ENCODE measurements at places on chromosomes 11 and 22. TPM values are rescaled to one million over a fixed set of nuclear protein-coding genes. Genes with fewer than 3 reads are reported as not detected.

GRCh38 chr11:108092134-108092533 is 29.2 kb upstream of the ACAT1 start:
- no peak for DNase-seq

DNA sequence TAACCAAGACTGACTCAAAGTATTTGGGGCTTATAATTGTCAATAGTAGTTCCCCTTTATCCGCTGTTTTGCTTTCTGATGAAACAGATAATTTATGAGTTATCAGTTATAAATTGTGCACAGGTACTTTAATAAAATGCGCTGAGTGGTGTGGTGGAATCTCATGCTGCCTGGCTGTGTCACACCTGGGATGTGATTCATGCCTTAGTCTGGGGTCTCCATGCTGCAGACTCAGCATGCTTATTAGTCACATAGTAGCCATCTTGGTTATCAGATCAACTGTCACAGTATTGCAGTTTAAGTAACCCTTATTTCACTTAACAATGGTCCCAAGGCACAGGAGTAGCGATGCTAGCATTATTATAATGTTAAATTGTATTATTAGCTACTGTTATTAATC is 995.2 kb downstream of the NTM start:
- DNase-seq = no peak

- DNase-seq = no peak
Observed at GRCh38 chr11:83255366-83255765, 30.8 kb downstream of the CCDC90B start.

GRCh38 chr11:16827139-16827538 is 88.7 kb downstream of the C11orf58 start:
- DNase-seq = no peak

DNA sequence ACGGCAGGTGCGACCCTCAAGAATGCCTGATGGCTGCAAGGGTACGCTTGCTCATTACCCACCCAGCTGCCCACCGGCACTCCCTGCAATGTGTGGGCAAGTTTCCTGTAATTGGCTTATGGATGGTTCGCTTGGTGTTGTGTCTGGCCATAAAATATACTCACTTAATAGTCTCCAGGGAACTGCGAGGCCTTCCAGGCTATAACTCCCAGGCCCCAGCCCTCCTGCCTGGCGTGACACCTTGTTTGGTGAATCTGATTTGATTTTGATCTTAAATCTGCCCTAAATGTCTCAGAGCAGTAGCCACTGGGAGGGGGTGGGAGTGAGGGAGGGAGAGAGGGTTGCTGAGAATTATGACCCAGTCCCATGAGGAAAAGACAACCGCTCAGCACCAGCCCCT is 572.2 kb downstream of the BUD13 start:
- no peak for DNase-seq

MYO7A gene
- 2.2 TPM for total RNA-seq

Data from gastrocnemius medialis (tissue), 4 donors.